ENCODE measurements at places on chromosomes 5 and 9.

DNA sequence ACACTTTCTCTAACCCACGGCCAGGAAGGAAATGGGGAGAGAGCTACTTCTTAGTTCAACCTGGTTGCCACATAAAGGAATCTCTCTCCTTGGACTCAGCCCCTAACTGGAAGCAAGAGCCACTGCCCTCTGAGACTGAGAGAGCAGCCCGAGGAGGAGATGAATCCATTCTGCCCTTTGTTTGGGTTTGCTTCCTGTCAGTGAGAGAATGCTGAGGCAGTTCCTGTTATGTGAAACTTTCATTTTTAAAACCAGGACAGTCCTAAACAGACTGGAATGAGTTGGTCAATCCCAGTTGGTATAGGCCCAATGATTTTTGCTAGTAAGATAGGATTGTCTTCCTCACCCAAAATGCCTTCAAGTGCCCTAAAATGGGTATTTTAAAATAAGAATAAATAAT is 205.1 kb downstream of the NTRK2 start:
- no peak overlapping the region for H3K27ac ChIP-seq
- no peaks in the 10 kb centered on the region for H3K4me1 ChIP-seq
- no peaks in the 10 kb centered on the region for H3K36me3 ChIP-seq
- H3K4me3 ChIP-seq = no peak overlapping the region

GRCh38 chr9:89640361-89640760 is 35.5 kb downstream of the GADD45G start:
- H3K27ac ChIP-seq = no peak overlapping the region
- peak; percentile 12 for DNase-seq
- H3K4me1 ChIP-seq = no peaks in the 10 kb centered on the region
- no peak overlapping the region for H3K4me3 ChIP-seq
- H3K36me3 ChIP-seq = no peaks in the 10 kb centered on the region

DNA sequence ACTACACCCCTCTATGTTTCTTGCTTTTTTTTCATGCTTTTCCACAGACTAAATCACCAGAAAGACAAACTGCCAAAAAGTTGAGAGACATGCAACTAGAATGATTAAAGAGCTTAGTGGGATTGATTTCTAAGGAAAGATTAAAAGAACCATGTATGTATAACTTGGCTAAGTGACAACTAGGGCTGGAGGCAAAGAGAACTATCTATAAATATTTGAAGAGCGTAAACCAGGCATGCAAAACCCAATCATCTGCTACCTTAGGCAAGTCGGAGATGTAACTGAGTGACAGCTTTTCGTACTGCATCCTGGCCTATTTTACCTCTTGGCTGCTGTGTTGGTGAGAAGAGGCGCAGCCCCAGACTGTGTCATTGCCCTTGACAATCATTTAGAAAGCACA is 121.0 kb upstream of the TLX3 start:
- no peak overlapping the region for H3K27ac ChIP-seq
- no peak overlapping the region for H3K4me3 ChIP-seq
- no peaks in the 10 kb centered on the region for H3K27me3 ChIP-seq
- H3K36me3 ChIP-seq = no peaks in the 10 kb centered on the region
- no peak for DNase-seq

GRCh38 chr5:31116466-31117031 is 76.9 kb upstream of the CDH6 start:
- H3K36me3 ChIP-seq = no peaks in the 10 kb centered on the region
- H3K27me3 ChIP-seq = no peaks in the 10 kb centered on the region
- H3K4me3 ChIP-seq = no peak overlapping the region
- DNase-seq = no peak
- H3K4me1 ChIP-seq = no peaks in the 10 kb centered on the region
- no peak overlapping the region for H3K27ac ChIP-seq

DNA sequence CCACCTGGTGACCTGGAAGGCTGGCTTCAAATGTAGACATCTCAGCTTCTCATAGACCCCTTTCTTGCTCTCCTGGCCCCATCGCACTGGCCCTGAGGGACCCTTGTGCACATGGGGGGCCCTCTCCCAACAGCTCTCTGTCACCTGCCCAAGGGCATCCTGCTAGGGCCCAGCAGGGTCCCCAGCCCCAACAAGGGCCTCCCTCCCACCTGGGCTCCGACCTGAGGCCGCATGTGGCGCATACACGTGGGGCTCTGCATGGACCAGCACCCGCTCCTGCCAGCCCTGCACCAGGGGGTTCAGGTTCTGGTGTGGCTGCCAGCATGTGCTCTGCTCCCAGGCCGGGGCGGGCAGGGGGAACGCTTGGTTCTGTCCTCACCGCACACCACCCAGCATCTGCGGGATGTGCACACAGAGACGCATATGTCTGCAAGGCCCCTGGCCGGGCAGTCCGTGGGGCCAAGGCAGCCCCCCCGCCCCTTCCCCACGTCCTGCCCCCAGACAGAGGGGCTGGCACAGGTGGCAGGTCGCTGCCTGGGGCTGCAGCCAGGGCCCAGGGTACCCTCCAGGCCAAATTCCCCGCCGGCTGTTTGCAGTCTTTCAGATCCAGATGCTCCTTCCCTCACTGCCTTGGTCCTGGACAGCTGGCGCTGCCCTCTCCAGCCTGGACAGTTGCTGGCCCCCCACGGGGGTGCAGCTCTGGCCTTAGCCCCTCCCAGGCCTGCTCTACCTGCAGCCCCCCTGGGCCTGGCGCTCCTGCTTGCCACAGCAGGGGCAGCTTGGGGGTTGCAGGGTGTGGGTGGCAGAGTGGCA is 17.9 kb upstream of the NRARP start:
- no peak overlapping the region for H3K27ac ChIP-seq
- H3K27me3 ChIP-seq = peaks cover 6% of the 10 kb centered on the region
- no peak for DNase-seq

DNA sequence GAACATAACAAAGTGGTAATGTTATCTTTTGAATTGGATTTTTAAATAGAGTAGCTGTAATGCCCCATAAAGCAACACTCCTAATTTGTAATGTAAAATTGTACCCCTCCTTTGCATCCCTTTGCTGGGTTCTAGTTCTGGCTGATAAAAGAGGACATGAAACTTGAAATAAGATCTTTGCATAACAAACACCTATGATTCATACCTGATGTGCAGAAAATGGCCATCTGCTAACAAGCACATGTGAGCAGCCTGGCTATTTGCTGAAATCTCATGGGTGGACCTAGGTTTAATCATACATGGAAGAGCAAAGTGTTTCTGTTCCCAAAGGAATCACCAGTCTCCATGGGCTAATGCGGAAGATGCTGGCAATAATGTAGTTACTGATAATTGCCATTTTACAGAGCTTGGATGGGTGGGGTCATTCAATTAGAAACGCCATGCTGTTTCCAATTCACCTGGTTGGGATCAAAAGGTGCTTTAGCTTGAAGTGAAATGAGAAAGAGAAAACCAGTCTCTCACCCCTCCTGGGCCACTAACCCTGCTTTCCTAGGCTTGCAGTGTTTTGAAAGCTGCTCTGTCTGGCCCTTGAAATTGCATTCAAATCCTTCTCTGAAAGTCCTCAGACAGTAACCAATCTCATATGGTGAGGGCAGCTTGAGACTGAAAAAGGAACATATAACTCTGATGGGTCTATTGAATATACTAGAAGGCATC is 585.1 kb downstream of the TLE4 start:
- no peaks in the 10 kb centered on the region for H3K4me1 ChIP-seq
- no peak for DNase-seq
- H3K27me3 ChIP-seq = no peaks in the 10 kb centered on the region
- H3K27ac ChIP-seq = no peak overlapping the region
- no peak overlapping the region for H3K4me3 ChIP-seq
- no peaks in the 10 kb centered on the region for H3K36me3 ChIP-seq

- peaks cover 16% of the 10 kb centered on the region for H3K4me1 ChIP-seq
- H3K4me3 ChIP-seq = no peak overlapping the region
- no peaks in the 10 kb centered on the region for H3K27me3 ChIP-seq
- no peak overlapping the region for H3K27ac ChIP-seq
Observed at GRCh38 chr9:136860529-136860928, 5.6 kb downstream of the EDF1 start.

- no peaks in the 10 kb centered on the region for H3K36me3 ChIP-seq
- no peaks in the 10 kb centered on the region for H3K27me3 ChIP-seq
- H3K4me1 ChIP-seq = no peaks in the 10 kb centered on the region
- no peak for DNase-seq
- no peak overlapping the region for H3K4me3 ChIP-seq
- no peak overlapping the region for H3K27ac ChIP-seq
Observed at GRCh38 chr5:14035859-14036503, 91.5 kb upstream of the DNAH5 start.

DNA sequence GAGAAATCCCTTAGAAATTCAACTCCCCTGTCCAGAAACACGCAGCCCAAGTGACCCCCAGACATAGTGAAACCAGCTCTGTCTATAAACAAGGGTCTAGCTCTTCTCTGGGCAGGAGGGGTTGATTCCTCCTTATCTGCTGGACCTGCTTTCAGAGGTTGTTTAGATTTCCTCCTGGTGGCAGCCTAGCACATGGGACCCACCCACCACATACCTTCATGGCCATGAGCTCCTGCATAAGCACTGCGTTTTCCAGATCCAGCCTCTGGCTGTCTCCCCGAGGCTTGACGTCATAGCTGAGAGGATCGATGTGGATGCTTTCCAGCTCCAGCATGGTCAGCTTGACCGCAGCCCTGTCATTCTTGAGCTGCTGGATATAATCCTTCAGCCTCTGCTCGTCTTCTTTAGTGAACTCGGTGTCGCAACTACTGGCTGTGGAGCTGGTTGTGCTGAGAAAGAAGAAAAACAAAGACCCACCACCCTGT is 77.0 kb downstream of the DCP2 start:
- peaks cover 17% of the 10 kb centered on the region for H3K4me1 ChIP-seq
- no peaks in the 10 kb centered on the region for H3K27me3 ChIP-seq
- no peaks in the 10 kb centered on the region for H3K36me3 ChIP-seq

GRCh38 chr9:98678244-98678842 is 30.4 kb downstream of the GABBR2 start:
- DNase-seq = no peak
- no peaks in the 10 kb centered on the region for H3K36me3 ChIP-seq
- H3K27me3 ChIP-seq = peaks cover 7% of the 10 kb centered on the region
- no peak overlapping the region for H3K27ac ChIP-seq

DNA sequence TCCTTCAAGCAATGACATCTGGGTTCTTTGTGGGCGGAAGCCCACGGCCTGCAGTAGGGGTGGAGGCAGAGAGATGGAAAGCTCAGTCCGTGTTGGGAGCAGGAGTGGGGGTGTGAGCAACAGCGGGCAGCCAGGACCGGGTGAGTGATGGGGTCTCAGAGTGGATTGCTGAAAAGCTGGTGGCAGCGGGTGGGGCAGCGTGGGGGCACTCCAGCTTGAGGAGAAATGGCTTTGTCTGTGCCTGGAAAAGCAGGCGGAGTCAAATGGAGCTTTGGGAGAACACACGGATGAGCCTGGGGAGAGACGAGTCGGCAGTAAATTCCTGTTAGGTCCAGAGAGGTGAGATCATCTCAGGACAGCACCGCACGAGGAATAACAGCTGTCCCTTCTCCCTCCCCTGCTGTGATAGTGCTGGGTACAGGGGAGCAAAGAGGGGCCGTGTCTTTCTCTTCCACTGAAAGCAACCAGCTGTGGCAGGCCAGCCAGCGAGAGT is 42.1 kb downstream of the CACNA1B start:
- no peak for DNase-seq
- no peak overlapping the region for H3K27ac ChIP-seq
- H3K36me3 ChIP-seq = no peaks in the 10 kb centered on the region
- H3K4me3 ChIP-seq = no peak overlapping the region
- H3K27me3 ChIP-seq = peaks cover 2% of the 10 kb centered on the region

DNA sequence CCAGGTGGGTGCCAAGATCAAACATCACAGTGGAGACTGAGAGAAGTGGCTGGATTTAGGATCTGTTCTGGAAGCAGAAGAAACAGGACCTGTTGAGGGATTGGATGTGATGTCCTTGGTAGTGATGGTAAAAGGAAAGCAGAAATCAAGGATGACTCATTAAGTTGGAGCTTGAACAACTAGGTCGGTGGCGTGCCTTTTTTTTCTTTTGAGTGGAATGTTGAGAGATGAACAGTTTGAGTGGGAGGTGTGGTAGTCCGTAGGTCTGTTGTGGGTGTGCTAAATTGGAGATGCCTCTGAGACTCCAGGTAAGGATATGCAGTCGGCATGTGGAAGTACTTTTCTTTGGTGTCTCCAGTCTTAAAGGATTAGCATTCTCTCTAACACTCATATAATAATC is 92.1 kb upstream of the IL12B start:
- H3K4me3 ChIP-seq = no peak overlapping the region
- no peaks in the 10 kb centered on the region for H3K27me3 ChIP-seq
- H3K27ac ChIP-seq = no peak overlapping the region
- DNase-seq = no peak

GRCh38 chr9:97978371-97979130 is 4.6 kb upstream of the ANP32B start:
- no peak overlapping the region for H3K27ac ChIP-seq
- H3K36me3 ChIP-seq = no peaks in the 10 kb centered on the region
- H3K27me3 ChIP-seq = no peaks in the 10 kb centered on the region
- H3K4me1 ChIP-seq = peaks cover 28% of the 10 kb centered on the region

GRCh38 chr5:65062469-65063083 is 293.8 kb downstream of the CWC27 start:
- H3K27ac ChIP-seq = no peak overlapping the region
- H3K36me3 ChIP-seq = no peaks in the 10 kb centered on the region
- peaks cover 7% of the 10 kb centered on the region for H3K27me3 ChIP-seq
- DNase-seq = no peak
- H3K4me3 ChIP-seq = no peak overlapping the region

GRCh38 chr9:98010445-98010844 is 27.3 kb downstream of the ANP32B start:
- H3K27ac ChIP-seq = no peak overlapping the region
- DNase-seq = peak; percentile 17
- H3K4me1 ChIP-seq = no peaks in the 10 kb centered on the region
- no peak overlapping the region for H3K4me3 ChIP-seq
- H3K36me3 ChIP-seq = peaks cover 97% of the 10 kb centered on the region
- H3K27me3 ChIP-seq = no peaks in the 10 kb centered on the region

DNA sequence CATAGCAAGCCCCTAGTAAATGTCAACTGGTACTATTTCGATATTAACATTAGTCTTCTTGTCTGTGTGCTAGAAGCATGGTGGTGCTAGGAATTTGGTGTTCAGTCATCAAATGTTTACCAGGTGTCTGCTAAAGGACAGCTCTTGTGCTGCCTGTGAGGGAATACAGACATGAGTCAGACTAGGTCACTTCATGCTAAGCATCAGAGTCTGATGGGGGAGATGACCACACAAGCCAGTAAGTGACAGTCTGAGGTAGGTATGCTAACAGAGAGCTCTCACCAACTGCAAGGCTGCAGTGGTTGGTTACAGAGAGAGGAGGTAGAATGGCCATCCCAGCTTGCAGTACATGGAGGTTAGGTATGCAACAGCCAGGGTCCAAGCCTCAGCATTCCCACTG is 320.9 kb downstream of the CDK5RAP2 start:
- no peak overlapping the region for H3K4me3 ChIP-seq
- DNase-seq = no peak
- H3K36me3 ChIP-seq = no peaks in the 10 kb centered on the region
- H3K4me1 ChIP-seq = no peaks in the 10 kb centered on the region
- peaks cover 6% of the 10 kb centered on the region for H3K27me3 ChIP-seq

GRCh38 chr5:80069918-80070318 is 34.8 kb downstream of the THBS4 start:
- no peaks in the 10 kb centered on the region for H3K4me1 ChIP-seq
- H3K36me3 ChIP-seq = no peaks in the 10 kb centered on the region
- H3K4me3 ChIP-seq = no peak overlapping the region
- no peak overlapping the region for H3K27ac ChIP-seq
- no peak for DNase-seq
- no peaks in the 10 kb centered on the region for H3K27me3 ChIP-seq

- H3K4me3 ChIP-seq = no peak overlapping the region
- no peak overlapping the region for H3K27ac ChIP-seq
- H3K27me3 ChIP-seq = peaks cover 3% of the 10 kb centered on the region
- H3K36me3 ChIP-seq = no peaks in the 10 kb centered on the region
- no peaks in the 10 kb centered on the region for H3K4me1 ChIP-seq
Observed at GRCh38 chr5:153779836-153780235, 258.9 kb downstream of the FAM114A2 start.

GRCh38 chr5:1793301-1793740 is 6.3 kb downstream of the MRPL36 start:
- DNase-seq = no peak
- H3K27me3 ChIP-seq = no peaks in the 10 kb centered on the region
- H3K4me3 ChIP-seq = peak overlapping the region; percentile 34
- peaks cover 64% of the 10 kb centered on the region for H3K4me1 ChIP-seq
- peaks cover 25% of the 10 kb centered on the region for H3K36me3 ChIP-seq
